ENCODE measurements at places on chromosomes 6 and 20.

DNA sequence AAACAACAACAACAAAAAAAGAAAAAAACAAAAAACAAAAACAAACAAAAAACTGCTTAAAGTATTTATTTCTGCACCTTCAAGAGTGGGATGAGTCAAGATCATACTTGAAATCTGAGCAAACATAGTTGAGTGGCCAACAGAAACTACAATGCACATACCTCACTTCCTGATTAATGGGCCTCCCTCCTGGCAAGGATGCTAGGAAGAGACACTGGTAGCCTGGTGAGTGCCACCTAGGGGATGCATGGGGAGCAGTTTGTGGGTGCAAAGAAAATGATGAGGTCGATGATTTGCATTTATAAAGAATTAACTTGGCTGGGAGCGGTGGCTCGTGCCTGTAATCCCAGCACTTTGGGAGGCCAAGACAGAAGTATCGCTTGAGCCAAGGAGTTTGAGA is 808.1 kb downstream of the MAFB start:
- DNase-seq, result no peak

GRCh38 chr6:23173234-23173633 is 603.9 kb downstream of the HDGFL1 start:
- DNase-seq, result no peak

- no peak for DNase-seq
Measured at GRCh38 chr6:157941101-157941863, 40.4 kb upstream of the SYNJ2 start.

DNA sequence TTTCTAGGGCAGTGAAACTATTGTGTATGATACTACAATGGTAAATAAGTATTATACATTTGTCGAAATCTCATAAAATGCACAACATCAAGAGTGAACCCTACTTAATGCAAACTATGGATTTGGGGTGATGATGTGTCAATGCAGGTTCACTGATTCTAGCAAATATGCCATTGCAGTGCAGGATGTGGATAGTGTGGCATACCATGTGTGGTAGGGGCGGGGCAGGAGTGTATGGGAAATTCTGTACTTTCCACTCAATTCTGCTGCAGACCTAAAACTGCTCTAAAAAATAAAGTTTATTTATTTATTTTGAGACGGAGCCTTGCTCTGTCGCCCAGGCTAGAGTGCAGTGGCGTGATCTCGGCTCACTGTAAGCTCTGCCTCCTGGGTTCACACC is 44.3 kb downstream of the ABHD12 start:
- no peak for DNase-seq

All from memory B cell (primary cell).